ENCODE measurements at places on chromosomes 2 and 18.

GRCh38 chr2:36333350-36334012 lies 22.1 kb upstream of the CRIM1 start:
- DNase-seq = no peak

GRCh38 chr2:3611589-3611988 lies 16.7 kb downstream of the COLEC11 start:
- no peak for DNase-seq

GRCh38 chr18:2537296-2537695 lies 34.0 kb downstream of the METTL4 start:
- no peak for DNase-seq

DNA sequence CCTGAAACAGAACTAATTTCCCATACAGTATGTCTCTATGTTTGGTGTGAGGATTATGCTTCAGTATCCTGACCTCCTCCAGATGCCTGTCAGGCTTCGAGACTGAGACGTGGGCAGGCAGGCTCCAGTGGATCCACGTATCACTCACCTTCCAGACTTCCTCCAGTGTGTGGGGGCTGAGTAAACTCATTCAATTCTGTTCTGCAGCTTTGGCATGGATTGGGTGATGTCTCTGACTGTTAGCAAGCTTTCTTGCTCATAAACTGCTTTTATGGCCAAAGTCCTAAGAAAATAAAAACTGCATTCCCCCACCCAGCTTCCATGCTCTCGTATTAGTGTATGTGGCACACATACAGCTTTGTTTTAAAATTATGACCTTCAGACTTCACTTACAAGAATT lies 53.6 kb downstream of the CCDC93 start:
- no peak for DNase-seq

DNA sequence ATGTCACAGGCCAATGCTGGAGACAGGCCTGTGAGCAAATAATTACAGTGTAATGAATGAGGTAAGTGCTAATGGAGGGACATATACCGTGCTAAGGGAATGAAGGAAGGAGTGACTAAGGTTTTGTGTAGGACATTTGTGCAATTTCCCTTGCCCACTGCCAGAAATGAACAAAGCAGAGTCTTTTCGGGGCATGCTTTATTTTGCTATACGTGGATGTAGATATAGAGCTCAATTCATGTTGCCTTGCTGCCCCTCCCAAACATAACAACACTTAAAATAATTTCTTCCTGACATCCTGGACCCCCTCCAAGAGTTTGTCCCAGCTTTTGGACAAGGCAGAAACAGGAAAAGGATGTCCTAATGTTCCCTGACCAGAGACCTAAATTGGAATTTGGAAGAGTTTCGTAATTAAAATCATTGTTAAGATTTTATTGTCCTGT lies 23.7 kb upstream of the CD28 start:
- DNase-seq = no peak

DNA sequence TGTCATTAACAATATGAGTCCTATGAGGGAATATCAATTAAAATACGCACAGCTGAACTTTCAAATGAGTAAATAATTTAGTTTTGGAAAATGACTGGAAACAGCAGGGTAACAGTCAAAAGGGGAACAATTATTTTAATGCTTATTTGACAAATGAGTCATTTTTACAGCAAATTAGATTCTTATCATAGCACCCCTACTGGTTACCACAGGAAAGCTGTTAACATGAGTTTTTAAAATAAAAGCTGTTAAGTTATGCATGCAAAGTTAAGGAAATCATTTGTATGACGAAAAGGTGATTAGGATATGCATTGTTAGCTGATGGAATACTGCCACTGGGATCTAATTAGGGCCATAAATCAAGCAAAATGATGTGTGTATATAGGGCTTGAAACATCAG lies 435.1 kb upstream of the MEIS1 start:
- DNase-seq = no peak

DNA sequence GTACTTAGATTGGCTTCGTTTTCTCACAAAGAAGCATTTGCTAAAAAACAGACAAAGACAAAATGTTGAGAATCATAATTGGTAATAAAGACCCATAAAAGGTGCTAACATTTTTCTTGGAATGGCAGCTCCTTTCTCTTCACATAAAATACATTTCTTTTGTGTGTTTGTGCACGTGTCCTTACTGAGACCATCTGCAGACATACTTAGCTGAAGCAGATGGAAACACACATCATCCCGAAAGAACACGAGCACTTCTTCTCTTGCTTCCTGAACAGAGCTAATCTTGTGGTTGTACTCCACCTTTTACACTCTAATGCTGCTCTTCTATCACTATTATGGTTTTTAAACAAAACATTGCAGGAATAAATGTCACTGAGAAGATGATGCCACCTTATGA lies 142.5 kb downstream of the SPHKAP start:
- no peak for DNase-seq

Data from activated CD4-positive, alpha-beta T cell treated with anti-CD3 and anti-CD28 coated beads, Interleukin-2, amount 50 U/mL, for 1 hour (primary cell).